ENCODE measurements at places on chromosomes 13 and 19. TPM values are rescaled to one million over a fixed set of nuclear protein-coding genes. Genes with fewer than 3 reads are reported as not detected.

DNA sequence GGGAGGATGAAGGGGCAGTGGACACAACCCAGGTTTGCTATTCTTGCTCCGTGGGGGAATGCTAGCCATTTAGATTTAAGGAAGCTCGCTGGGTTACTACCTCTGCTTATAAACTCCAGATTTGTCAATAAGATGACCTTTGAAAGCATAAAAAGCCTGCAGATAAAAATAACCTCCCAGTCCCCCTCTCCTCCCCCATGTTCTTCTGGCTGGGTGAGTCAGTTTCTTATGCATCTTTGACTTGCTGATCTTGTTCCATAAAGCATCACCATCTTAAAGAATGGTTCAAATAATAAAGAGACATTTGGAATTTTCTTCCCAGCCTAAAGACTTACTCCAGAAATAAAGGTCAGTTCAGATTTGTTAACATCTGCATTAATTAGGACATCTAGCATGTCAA is 118.3 kb upstream of the RNF113B start:
- no peak for DNase-seq

DNA sequence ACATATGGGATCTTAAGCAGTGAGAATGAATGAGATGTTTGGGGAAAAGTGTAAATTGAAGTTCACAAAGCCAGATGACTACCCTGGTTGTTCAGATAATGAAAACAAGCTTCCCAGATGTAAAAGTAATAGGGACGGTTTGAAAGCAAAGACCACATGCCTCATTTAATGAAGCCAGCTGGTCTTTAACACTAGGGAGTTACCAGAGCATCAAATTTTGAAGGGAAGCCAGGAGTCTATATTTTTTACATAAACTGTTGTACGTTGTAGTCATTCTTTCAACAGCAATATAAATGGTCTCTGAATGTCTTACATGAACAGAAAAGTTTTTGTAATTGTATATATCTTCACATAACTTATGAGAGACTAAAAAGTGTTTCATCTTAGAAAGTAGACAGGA is 2604.5 kb upstream of the PCDH20 start:
- DNase-seq, result no peak

GRCh38 chr19:38656171-38656981 is 8.9 kb downstream of the ACTN4 start:
- no peak for DNase-seq

DNA sequence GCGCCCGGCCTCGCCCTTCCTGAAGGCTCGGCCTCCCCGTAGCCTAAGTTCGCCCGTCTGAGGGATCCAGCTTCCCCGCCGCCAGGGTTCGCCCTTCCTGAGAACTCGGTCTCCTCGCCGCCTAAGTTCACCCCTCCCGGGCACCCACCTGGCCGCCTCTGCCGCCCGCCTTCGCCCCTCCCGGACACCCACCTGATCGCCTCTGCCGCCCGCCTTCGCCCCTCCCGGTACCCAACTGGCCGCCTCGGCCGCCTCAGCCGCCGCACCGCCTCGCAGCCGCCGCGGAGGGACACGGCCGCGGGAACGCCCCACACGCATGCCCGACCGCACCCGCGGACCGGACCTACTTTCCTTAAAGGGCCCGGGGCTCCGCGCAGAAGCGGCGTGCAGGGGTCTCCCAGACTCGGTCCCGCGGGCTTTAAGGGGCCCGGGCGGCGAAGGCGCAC is at the start of gene MOB3A:
Gene MOB3A (minus strand): TSS at position 293 of the 446 bp plus-strand sequence. CDS start 17,766 bp downstream, outside the sequence.
- peak; percentile 85 for DNase-seq

DNA sequence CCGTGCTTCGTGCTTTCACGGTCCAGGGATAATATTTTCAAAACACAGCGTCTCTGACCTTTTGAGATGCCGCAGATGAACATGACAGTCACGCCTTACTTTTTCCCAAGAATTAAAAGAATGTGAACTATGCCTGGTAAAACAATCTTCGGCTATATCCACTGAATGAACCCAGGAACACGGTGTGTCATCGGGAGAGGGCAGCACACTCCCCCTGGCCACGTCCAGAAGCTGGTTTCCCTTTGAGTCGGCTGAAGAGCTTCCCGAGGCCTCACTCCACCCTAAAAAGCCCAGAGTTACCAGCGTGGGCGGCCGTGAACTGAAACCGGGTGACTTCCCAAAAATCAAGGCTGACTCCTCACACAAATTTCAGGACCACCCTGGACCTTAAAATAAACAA is 22.9 kb upstream of the SHISA2 start:
- DNase-seq, result no peak

DNA sequence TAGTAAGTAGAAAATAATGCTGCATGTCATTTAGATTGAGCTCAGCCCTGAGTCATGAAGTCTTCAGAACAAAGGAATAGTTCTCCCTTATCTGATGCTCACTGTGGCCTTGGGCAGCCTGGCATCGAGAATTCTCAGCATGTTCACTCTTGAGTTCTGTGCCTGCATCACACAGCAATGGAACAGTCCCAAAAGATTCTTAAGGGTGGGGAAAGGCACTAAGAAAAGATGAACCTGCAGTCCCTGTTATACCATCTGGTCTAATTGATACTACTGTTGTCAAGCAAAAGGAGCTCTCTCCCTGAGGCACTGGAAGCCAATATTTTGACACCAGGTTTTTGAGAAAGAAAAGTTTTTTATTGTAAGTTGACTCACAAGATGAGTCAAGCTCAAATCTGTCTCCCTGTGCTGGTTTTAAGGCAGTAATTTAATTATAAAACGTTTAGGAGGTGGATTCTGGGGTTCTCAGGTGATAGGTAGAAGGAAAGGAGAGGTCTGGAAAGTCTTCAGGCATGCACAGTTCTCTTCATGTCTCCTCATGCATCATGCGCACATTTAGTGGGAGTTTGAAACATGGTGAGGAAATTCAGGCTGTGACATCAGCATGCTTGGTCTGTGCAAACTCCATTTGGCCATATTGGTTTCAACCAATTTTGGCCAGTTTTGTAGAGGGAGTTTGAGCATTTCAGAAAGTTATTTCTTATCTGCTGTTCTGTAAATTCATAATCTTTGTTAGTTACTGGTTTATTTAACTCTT is 38.1 kb upstream of the ZNF766 start:
- DNase-seq, result no peak

DNA sequence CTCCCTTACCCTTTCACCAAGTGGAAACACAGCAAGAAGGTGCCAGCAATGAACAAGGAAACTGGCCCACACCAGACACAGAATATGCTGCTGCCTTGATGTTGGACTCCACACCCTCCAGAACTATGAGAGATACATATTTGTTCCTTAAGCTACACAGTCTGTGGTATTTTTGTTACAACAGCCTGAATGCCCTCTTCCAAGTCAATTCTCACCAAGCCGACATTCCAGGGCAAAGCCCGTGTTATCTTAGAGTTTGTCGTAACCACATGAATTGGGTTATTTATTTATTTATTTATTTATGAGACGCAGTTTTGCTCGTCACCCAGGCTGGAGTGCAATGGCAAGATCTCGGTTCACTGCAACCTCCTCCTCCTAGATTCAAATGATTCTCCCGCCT is 14.9 kb downstream of the FGF21 start:
- no peak for DNase-seq

- DNase-seq, result no peak
Observed at GRCh38 chr19:18412610-18413239, 6.5 kb upstream of the SSBP4 start.

- peak; percentile 62 for DNase-seq
Observed at GRCh38 chr13:76829572-76830327, 56.5 kb downstream of the KCTD12 start.

DNA sequence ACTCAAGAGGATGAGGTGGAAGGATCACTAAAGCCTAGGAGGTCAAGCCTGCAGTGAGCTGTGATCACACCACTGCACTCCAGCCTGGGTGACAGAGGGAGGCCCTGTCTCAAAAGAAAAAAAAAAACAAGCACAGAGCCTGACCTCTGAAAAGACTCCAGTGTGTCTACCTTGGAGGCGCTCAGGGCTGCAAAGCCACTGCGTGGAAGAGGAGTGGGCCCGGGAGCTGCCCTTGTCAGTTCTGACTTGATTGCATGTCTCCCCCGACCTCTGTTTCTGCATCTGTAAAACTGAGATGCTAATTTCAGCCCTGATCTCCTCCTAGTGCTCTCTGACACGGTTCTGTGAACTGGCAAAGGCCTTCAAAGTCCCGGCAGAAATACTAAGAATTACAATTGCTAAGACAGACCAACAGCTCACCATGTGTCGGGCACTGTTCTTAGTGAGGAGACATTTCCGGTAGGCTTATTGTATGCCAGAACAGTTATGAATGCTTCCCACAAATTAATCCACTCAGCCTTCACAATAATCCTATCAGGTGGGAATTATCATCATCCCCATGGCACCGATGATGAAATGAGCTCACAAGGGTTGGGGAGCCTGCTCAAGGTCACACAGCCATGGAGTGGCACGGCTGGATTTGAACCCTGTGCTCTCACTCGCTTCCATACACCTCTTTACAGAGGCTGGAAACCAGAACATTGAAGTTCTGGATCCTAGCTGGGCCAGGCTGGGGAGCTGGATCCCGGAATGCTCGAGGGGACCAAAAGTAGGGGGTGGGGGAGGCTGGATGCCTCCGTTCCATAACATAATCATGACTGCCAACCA is 3.5 kb downstream of the AKT2 start:
- DNase-seq, result no peak

GRCh38 chr19:55306712-55307111 is 18.4 kb downstream of the TMEM150B start:
- no peak for DNase-seq

GRCh38 chr19:48659768-48660167 is 13.0 kb downstream of the NTN5 start:
- no peak for DNase-seq

DNA sequence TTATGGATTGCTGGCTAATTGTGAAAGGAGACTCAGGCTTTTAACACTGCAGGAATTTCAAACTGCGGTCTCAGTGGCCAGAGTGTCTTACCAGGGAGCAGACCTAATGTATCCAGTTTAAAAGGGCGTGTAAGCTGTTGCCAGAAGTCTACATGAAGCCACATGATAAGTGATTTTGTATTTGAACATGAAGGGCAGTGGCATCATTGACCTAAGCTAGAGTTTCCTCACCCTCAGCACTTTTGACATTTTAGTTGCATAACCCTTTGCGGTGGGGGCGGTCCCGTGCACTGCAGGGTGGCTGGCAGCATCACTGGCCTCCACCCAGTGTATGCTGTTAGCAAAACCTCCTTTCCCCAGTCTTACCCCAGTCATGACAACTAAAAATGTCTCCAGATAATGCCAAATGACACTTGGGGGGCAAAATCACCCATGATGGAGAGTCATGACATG is 23.7 kb upstream of the GPR18 start:
- DNase-seq, result no peak

Gene SLC10A2
- not detected for polyA plus RNA-seq

Gene ZNF835
- 4.6 TPM for polyA plus RNA-seq

Gene ZNF667
- 15.8 TPM for polyA plus RNA-seq

Gene FXYD1
- 73.8 TPM for polyA plus RNA-seq

Gene SH2D3A
- 8.0 TPM for polyA plus RNA-seq

Gene CPB2
- 0.23 TPM for polyA plus RNA-seq

Gene MAST1
- 1.0 TPM for polyA plus RNA-seq

Gene UNC13A
- 0.17 TPM for polyA plus RNA-seq

Gene MTIF3
- 83.1 TPM for polyA plus RNA-seq

Gene SERPINE3
- 0.17 TPM for polyA plus RNA-seq

Gene PLPPR2
- 20.1 TPM for polyA plus RNA-seq

Gene NEK5
- polyA plus RNA-seq, result 3.4 TPM

Gene RFPL4A
- not detected for polyA plus RNA-seq

All from left renal pelvis (tissue), 4 donors.